ENCODE measurements at places on chromosomes 6 and 20.
A peak's percentile ranks its signal among the peaks of the same experiment; 100 is the strongest.

DNA sequence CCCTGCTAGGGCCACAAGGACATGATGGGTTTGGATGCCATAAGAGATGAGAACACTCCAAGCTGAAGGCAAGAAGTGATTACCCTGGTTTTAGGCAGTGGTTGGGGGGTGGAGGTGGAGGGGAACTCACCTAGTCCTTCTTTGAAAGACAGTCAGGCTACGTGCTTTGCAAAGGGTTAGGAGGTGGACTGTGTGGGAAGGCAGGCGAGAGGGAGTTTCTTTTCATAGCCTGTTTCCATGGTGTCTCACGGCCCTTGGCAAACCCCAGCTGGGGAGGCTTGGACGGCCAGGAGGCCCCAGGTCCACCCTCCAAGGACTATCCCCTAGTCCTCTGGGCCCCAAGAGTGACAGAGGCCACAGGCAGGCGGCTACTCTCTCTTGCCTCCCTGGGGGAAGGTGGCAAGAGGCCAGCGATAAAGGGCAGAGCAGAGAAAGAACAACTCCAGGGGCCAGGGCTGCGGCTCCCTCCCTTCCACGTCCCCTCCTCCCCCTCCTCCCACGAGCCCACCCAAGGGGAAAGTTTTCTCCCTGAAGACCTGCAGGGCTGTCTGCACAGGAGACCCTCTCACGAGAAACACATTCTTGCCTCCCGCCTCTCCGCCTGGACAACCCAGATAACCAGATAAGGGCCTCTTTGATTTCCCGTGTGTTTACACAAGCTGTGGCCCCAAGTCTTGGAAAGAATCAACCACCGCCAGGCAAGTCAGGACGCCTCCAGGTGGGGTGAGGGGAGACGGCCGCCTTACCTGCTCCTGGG, 74.4 kb downstream of the NOL4L start:
- no peak for DNase-seq

DNA sequence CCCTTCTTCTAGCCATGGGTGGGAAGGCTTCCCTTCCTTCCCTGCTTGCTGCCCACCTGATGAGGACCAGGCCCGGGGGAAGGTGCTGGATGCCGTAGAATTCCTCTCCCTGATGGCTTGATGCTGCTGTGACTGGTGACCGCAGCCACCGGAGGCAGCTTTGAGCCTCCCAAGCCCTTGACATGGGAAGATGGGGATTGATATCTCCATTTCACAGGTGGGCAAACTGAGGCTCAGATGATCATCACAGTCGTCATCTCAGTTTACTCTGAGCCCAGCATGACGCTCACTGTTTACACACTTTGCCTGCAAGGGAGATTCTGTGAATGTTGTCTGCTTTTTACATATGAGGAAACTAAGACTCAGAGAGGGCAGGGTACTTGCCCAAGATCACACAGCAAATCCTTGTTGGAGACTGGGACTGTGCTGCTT, 43.9 kb downstream of the SRC start:
- no peak for DNase-seq

DNA sequence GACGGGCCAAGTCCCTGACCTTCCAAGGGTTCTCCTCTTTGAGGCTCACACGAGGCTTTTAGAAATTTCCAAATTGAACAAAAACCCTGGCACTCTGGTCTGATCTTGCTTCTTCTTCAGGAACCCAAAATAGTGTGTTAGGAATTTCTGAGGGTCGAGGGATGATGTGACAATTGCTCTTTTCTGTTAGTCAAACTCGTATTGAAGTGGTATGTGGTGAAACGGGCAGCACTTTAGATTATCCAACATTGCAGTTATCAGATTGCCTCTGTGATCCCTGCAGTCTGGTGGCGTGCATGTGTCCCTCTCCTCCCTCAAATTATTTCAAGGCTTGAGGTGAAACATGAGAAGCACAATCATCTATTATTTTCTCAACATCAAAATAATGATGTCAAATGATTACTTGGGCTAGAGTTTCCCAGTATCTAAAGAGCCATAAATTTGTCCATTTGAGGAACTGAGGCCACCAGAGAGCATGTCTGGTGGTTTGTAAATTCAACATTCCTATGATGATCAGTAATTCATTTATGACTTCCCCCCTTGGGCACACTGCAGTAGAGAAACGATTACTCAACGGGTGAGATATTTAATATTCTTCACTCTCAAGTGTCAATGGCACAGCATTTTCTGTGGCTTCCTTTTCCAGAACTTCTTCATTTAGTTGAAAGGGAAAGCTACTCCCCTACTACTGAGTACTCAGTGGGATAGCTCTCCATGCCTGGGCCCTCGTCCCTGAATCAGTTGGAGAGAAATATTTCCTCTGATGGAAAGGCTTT, 308.6 kb upstream of the MAP3K7 start:
- no peak for DNase-seq

DNA sequence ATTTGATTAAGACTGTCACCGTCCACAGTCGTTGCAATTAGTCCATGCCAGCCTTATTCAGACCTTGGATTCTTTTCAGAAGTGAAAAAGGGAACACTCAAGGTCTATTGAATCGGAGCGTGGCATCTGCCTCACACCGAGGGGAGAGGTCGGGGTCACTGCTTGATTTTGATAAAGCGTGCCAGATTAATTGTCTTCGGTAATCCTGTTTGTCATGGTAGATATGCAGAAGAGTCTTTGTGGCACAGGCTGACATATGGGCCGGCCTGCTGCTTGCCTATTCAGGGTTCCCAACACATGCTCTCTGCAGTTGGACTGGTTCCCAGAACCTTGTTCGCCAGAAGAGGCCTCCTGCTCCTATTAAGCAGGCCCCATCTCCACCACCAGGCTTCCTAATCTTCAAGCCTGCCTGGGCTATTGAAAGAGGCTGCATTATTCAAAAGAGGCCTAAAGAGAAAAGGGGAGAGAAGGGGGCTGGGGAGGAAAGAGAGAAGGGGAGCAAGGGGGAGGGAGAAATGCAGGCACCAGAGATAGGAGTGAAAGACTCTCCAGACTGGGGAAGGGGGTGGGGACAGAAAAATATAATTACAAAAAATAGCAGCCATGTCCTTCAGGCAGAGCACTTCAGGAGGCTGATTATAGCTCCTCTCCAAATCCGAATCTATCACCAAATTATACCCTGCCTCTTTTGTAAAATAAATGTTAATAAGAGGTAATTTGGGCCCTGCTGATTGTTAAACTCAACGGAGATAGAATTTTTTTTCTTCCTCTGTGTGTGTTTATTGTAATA, 611.3 kb downstream of the HDGFL1 start:
- peak; percentile 90 for DNase-seq

DNA sequence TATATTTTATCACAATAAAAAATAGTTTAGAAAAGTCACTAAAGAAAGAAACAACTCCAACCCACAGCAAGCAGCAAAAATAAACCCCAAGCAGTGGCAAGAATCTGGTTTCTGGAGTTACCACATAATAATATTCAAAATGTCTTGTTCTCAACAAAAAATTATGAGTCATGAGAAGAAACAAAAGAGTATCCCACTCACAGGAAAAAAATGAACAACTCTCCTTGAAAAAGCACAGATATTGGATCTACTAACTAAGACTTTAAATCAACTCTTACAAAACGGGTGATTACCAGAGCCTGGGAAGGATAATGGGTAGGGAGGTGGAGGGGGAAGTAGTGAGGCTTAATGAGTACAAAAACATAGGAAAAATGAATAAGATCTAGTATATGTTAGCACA, 425.6 kb downstream of the PLCB1 start:
- no peak for DNase-seq

GRCh38 chr6:5481033-5481432, 219.7 kb downstream of the FARS2 start:
- peak; percentile 27 for DNase-seq

DNA sequence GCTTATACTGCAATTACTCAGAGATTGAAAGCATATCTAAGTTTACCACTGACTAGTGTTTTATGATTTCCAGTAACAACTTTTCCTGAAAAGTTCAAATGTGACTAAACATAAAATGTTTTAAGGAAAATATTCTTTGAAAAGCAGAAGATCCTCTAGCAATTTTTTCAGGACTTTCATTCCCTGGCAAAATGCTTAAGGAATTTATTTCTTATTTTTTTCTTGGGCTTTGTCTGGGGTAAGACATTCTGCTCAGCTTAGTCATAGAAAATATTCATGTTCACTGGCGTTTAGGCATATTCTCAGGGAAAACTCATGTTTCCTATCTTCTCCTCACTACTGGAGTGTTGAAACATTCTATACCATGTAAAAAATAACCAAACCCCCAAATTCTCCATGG, 235.3 kb upstream of the CEP162 start:
- DNase-seq = no peak

- DNase-seq = no peak
These were observed 27.8 kb downstream of the PPP1R16B start for GRCh38 chr20:38833154-38833856.

- peak; percentile 22 for DNase-seq
These were observed 403.6 kb downstream of the PLCB1 start for GRCh38 chr20:8535403-8536261.

GRCh38 chr6:135231469-135231844, 50.3 kb downstream of the MYB start:
- no peak for DNase-seq

- DNase-seq = no peak
These were observed 159.9 kb upstream of the TOP1 start for GRCh38 chr20:40868551-40869217.

GRCh38 chr6:3848925-3849605, at the start of gene FAM50B:
Gene FAM50B (plus strand): TSS chr6:3849373. CDS start chr6:3849812, 439 bp downstream.
- DNase-seq = peak; percentile 92

DNA sequence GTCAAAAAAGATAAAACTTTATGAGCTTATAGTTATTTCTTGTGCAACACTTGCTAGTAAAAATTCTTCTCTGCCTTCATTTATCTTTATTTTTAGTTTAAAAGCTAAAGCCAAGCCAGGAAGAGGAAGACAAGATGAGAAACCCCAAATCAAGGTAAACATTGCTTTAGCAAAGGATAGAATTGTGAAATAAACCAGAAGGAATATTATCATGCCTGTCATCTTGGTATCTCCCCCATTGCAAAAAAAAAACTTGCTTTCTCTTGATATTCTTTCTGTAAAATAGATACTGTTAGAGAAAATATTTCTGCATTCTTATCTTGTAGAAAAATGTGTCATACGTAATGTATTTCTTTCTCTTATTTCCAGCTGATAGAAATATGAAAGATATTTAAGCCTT, 432.8 kb downstream of the GJA1 start:
- no peak for DNase-seq

- DNase-seq = no peak
These were observed 663.4 kb downstream of the KHDRBS2 start for GRCh38 chr6:61622601-61623000.

DNA sequence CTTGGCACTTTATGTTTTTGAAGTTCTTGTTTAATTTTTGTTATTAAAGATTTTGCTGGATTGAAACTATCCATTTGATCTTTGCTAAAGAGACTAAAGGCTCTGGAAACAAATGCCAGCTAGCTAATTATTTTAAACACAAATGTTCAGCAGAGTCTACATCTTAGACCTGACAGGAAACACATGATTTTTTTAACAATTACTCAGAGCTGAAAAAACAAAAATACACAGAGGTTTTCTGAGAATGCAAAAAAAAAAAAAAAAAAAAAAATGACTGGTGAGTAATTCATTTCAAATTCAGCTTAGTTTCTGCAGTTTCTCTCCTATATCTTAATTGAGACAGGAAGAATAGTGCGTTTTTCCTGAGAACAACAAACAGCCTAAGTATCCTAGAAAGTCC, 448.0 kb downstream of the TENT5A start:
- DNase-seq = no peak

- DNase-seq = no peak
These were observed 101.5 kb downstream of the KHDC1L start for GRCh38 chr6:73123632-73124329.

GRCh38 chr6:14638906-14639761, 521.6 kb downstream of the CD83 start:
- DNase-seq = peak; percentile 86

GRCh38 chr6:119683671-119684070, 334.1 kb upstream of the MAN1A1 start:
- no peak for DNase-seq

- no peak for DNase-seq
These were observed 14.6 kb upstream of the BLCAP start for GRCh38 chr20:37542281-37542680.

GRCh38 chr6:157272372-157272771, 50.9 kb downstream of the TMEM242 start:
- no peak for DNase-seq

- no peak for DNase-seq
These were observed 5.4 kb downstream of the ZFP57 start for GRCh38 chr6:29675561-29675960.

DNA sequence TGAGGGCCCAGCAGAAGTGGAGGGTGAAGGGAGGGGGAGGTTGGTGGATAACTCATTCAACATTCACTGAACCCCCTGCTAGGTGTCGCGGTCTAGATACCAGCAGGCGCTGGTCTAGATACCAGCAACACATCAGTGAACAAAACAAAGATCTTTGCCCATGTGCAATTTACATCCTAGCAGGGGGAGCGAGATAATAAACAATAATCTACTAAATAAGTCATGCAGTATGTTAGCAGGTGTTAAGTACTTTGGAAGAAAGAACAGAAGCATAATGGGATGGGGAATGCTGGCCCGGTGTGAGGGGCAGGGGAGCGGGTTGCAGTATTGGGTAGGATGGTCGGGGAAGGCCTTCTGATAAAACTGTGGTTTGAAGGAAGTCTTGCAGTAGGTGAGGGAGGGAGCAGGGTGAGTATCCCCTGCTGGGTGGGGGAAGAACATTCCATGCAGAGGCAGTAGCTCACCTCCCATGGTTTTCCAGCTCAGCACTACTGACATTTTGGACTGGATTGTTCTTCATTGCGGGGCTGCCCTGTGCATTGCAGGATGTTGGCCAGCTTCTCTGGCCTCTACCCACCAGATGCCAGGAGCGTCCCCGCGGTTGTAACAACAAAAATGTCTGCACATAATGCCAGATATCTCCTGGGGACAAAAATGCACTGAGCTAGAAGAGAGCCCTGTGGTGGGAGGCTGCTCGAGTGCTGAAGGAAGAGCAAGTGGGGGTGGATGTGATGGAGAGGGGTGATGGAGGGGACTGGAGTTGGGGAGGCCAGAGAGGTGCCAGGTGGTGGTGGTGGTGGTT, 117.3 kb downstream of the TOX2 start:
- no peak for DNase-seq

- DNase-seq = no peak
These were observed 396.1 kb downstream of the PLCB1 start for GRCh38 chr20:8527998-8528723.

GRCh38 chr6:11702500-11703130, 76.0 kb downstream of the ADTRP start:
- no peak for DNase-seq

DNA sequence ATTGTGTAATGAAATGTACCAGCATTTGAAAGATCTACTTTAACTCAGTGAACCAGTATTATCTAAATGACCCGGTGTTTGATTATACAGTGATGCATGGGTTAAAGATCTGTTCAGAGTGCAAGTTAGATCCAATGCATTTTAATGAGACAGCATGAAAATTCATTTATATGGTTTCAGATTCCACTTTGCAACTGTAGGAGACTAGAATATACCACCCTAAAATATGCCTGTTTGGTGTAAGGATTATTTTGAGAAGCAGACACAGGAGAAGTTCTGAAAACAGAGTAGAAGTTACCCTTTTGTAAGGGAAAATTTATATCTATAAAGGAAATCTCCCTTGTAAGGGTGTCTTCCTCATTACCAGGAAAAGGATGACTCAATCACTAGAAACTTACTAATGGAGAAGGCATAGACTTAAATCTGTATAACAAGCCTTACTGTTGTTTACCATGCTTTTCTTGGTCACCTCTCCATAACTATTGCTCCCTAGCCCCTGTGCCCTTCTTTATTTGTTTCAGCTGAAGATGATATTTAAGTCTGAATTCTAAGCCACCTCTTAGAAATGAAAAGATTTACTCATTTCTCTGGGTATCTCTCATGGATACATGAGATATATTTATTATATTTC, 105.4 kb downstream of the NCOA3 start:
- DNase-seq = no peak
